Natural killer cell (primary cell): ENCODE measurements at places on chromosomes 6 and 20. TPM values are rescaled to one million over a fixed set of nuclear protein-coding genes. Genes with fewer than 3 reads are reported as not detected.

The NKX2-2 gene
- not detected for total RNA-seq

The GLP1R gene
- total RNA-seq, result 6.5 TPM

The DNAAF9 gene
- 4.1 TPM for total RNA-seq

The KCNK15 gene
- total RNA-seq, result not detected

The SLC22A16 gene
- not detected for total RNA-seq

The HTR1B gene
- total RNA-seq, result 0.48 TPM

The CEP85L gene
- 75.0 TPM for total RNA-seq

- DNase-seq, result no peak
Measured at GRCh38 chr6:50591135-50591534, 122.2 kb upstream of the TFAP2D start.

- peak; percentile 62 for DNase-seq
Measured at GRCh38 chr20:48718786-48719578, 108.8 kb downstream of the PREX1 start.

DNA sequence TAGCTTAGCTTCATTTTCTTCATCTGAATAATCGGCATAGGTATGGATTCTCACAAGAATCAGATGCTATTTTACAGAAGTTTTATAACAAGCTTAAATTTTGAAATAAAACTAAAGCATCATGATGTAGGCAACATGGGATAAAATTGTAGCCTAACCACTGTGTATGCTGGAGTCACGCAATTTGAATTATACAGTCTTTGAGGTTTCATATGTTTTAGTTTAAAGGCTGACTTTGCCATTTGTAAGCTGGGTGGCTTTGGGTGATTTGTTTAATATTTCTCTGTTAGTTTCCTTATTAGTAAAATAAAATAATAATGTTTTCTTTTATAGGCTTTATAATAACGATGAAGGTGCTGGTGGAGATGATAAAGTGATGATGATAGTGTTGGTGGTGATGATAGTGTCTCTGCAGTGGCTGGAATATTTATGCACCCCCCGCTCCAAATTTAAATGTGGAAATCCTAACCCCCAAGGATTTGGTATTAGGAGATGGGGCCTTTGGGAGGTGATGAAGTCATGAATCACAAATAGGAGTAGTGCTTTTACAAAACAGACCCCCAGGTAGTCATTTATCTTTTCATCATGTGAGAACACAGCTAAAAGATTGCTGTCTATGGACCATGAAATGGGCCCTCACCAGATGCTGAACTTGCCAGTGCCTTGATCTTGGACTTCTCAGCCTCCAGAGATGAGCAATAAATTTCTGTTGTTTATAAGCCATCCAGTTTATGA, 42.0 kb downstream of the DOK5 start:
- DNase-seq, result no peak
